Stimulated activated CD8-positive, alpha-beta memory T cell treated with anti-CD3 and anti-CD28 coated beads, Interleukin-4, amount 100 ng/mL, for 48 hours (primary cell): ENCODE measurements at places on chromosomes 13 and 19.
A peak's percentile ranks its signal among the peaks of the same experiment; 100 is the strongest.

- no peak for DNase-seq
These were observed 388.9 kb upstream of the DACH1 start for GRCh38 chr13:72255908-72256307.

DNA sequence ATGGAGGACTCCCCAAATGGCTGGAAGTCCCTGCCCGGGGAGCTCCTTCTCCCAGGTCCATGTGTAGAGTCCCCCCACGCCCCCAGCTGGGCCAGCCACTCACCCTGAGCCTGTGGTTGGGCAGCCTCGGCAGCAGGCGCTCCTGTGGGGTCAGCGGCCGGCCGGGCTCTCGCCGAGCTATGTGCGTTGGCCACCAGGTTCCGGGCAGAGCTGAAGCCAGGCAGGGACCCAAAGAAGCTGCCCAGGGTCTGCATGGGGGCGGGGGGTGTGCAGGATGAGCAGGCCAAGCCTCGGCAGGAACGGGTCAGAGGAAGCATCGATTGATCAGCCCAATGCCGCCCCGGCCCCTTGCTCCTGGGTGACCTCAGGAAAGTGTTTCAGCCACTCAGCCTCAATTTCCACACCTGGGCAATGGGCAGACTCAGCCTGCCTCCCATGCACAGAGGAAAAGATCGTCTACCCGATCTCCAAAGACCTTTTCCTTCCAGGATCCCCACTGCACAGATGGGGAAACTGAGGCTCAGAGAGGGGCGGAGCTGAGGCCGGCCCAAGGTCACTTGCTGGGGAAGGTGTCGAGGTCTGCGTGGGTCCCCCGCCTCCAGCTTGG, 732 bp downstream of the PLIN4 start:
- DNase-seq, result no peak

DNA sequence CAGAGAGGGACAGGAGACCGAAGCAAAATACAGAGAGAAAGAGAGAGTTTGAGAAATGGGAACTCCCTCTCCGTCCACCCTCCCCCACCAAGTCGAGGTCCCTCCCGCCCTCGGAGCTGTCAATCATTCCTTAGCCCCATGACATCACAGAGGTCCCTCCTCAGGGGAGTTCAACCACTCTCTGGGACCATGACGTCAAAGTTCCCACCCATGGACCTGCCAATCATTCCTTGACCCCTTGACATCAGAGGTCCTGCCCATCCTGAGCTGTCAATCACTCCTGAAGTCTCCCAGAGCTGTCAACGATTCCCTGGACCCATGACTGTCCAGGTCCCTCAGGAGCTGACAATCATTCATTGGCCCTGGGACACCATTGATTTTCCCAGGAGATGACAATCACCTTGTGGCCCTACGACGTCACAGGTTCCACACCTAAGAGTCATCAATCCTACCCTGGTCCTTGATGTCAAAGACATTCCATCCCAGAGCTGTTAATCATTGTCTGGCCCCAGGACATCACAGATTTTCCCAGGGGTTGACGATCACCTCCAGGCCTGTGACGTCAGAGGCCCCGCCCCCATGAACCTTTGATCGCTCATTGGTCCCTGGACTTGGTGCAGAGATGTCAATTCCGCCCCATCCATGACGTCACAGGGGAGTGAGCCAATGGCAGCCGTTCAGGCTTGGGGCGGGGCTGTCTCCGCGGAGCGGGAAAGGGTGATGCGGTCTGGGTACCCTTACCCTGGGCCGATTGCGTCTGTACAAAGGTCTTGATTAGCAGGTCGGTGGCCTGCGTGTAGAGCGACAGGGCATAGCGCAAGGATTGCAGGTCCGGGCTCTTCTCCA, 61.7 kb downstream of the COLGALT1 start:
- peak; percentile 36 for DNase-seq

- no peak for DNase-seq
These were observed 889 bp downstream of the GTF2F2 start for GRCh38 chr13:45120967-45121831.

- peak; percentile 74 for DNase-seq
These were observed 1.3 kb upstream of the CEACAM3 start for GRCh38 chr19:41795031-41795461.

DNA sequence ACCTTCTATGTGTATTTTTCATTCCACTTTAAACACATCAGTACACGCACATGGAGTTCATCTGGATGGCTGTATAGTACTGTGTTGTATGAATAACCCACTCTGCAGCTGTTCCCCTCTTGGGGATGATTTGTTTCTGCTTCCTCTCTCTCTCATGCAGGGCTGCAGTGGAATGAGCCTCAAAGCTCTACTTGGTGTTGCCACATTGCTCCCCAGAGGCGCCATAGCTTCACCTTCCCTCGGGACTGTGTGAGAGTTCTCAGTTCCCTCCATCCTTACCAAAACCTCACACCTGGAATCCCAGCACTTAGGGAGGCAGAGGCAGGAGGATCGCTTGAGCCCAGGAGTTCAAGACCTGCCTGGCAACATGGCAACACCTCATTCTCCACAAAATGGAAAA, 28.4 kb upstream of the GPR183 start:
- no peak for DNase-seq

DNA sequence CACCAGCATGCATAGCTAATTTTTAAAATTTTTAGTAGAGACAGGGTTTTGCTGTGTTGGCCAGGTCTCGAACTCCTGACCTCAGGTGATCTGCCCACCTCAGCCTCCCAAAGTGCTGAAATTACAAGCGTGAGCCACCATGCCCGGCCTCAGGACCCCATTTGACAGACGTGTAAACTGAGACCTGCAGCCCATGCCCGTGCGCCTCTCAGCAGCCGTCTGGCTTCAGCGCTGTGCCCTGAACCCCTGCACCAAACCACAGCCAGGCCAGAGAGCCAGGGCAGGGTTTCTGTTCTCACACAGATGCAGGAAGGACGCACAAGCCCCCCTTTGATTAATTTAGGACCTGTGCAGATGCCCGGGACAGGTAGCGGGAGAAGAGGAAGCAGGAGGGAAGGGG, 7.3 kb upstream of the FFAR1 start:
- DNase-seq, result no peak

DNA sequence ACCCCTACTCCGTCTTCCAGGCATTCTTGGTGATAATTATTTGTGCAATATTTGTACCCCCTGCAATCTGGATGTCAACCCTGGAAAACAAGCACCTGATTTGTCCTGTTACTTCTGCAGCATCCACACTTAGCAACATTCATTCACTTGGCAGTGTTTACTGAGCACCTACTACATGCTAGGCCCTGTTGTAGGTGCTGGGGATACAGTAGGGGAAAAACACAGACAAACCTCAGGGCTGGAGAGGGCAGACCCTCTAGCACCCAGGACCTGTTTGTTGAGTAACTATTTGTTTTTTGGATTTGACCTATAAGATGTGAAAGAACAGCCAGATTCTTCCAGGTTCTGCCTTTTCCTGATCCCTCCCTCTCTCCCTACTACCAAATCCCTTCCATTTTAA, 9.5 kb downstream of the NECTIN2 start:
- DNase-seq, result no peak
